ENCODE measurements at places on chromosomes 16 and 17.

GRCh38 chr16:21071741-21072140 is 78.9 kb downstream of the DNAH3 start:
- no peak for DNase-seq

DNA sequence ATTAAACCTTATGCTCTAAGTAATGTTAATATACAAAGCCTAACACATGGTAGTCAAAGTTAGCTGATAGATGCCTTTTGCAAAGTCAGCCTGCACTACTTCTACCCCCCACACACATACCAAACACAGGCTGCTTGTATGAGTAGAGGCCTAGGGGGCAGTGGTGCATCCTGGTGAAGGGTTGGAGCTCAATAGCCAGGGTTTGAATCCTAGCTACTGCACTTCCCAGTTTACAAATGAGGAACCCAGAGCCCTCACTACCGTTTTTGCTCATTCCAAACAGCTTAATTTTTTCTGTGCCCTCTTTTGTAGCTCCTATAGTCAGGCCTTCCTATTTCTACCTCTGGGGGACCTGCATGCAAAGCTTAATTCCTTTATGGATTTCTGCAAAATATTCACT is 18.9 kb upstream of the HYDIN start:
- no peak for DNase-seq

- DNase-seq = no peak
These were observed 223.7 kb upstream of the AXIN2 start for GRCh38 chr17:65785109-65785508.

DNA sequence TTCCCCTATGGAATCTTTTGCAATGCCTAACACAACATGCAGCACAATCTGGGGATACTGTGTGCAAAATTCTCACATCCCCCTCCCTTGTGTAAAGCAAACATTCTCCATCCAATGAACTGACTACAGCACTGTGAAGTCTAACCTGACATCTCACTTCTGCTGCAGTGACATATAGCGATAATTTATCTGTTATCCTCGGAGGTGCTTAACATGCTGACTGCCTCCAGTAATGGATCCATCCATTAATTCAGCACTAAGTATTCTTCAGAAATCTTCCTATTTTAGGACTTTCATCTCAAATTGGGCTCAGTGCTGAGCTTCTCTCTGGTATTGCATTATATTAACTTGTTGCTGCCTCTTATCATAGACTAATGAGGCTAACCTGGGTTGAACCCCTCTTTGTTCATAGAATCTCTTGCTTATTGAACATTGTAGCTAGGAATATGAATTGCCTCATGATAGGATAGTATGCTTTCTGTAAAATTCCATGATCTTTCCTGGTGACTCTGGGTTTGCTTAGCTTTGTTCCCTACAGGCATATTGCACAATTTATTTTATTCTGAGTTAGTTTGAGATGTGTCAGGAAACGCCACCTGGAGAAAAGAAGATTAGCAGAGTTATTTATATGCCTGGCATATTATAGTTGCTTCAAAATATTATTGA is 187.9 kb downstream of the CNTNAP4 start:
- no peak for DNase-seq

GRCh38 chr16:11377154-11377553 is 31.9 kb downstream of the RMI2 start:
- no peak for DNase-seq

GRCh38 chr16:29993903-29994599 is 1.4 kb downstream of the HIRIP3 start:
- no peak for DNase-seq

DNA sequence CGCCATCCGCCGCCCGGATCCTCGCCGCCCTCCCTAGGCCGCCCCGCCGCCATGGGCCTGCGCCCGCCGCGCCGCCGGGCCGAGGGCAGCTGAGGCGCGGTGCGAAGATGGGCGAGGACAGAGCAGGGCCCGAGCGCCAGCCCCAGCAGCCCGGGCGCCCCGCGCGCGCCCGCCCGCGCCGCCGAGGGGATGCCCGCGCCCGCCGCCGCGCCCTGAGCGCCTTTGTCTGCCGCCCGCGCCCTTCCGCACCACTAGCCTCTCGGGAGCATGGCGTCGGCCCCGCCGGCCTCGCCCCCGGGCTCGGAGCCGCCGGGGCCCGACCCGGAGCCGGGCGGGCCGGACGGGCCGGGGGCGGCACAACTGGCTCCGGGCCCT is 278 bp downstream of the RAB11FIP3 start:
- DNase-seq = no peak

DNA sequence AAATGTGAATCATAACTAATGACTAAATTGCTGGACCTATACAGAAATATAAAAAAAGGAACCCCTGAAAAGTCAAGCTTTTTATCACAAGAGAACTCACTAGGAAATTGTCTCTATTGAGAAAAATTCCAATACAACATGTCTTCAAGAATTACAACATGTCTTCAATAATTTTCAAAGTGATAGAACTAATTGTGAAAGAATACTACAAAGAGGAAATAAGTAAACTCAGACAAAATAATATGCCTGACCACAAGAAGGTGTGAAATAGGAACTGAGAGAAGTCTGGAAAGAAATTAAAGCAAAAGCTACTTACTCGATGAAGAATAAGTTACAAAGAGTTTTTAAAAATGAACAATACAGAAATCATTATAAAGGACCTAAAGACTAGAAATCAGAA is 29.9 kb upstream of the OR1G1 start:
- DNase-seq = no peak

GRCh38 chr17:5536866-5537650 is 47.3 kb downstream of the NLRP1 start:
- DNase-seq = no peak

- DNase-seq = no peak
These were observed 23.3 kb upstream of the SLC12A3 start for GRCh38 chr16:56841659-56842058.

GRCh38 chr16:12500771-12501170 is 302.9 kb downstream of the CPPED1 start:
- DNase-seq = peak; percentile 50

DNA sequence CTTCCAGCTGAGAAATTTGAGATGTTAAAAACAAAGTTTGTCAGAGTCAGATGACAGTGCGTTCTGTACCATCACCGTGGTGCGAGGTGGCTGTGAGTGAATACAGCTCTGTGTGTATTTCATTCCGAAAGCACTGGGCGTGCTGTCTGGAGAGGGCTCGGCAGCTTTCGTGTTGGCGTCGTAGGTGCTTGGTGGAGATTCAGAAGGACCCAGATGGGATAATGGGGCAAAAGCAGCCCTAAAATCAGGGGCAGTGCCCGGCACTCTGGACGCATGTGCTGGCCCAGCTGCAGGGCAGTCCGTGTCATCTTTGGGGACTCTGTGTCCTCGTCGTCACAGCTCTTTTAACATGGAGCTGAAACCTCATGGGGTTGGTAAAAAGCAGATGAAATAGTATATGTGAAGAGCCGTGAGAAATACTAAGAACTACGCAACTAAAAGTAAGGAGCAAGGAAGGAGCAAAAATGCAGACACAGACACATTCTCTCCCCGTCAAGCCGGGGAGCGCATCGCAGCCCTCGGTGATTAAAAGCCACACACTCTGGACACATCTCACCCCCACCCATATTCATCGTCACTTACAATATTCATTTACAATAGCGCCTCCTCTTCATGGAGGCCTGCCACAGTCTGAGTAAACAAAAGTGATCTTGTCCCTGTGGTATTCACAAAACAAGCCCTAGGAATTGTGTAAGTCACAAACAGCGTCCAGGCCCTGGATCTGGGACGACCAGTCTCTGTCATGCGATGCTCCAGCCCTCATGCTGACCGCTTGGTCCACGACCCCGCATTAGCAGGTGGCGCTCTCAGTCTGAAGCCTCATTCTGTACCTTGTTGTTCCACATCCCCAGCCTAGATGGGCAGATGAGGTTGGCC is 206.7 kb downstream of the RPTOR start:
- no peak for DNase-seq

DNA sequence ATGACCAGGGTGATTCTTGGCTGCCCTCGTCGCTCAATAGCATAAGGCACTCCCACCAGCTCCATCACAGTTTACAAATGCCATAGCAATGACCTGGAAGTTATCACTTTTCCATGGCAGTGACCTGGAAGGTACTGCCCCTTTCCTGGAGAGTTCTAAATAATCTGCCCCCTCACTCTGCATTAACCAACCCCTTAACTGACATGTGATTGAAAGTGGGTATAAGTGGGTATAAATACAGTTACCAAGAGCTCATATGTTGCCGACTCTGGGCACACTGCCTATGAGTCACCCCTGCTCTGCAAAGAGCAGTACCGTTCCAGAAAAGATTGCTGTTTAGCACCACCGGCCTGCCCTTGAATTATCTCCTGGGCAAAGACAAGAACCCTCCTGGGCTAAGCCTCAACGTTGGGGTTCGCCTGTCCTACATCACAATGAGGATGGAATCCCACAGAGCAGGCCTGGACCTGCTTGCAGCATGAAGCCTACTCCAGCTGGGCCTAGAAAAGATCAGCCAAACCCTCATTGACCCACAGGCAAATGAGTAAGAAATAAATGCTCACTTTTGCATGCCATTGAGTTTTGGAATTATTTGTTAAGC is 95.2 kb upstream of the SEC14L1 start:
- no peak for DNase-seq

DNA sequence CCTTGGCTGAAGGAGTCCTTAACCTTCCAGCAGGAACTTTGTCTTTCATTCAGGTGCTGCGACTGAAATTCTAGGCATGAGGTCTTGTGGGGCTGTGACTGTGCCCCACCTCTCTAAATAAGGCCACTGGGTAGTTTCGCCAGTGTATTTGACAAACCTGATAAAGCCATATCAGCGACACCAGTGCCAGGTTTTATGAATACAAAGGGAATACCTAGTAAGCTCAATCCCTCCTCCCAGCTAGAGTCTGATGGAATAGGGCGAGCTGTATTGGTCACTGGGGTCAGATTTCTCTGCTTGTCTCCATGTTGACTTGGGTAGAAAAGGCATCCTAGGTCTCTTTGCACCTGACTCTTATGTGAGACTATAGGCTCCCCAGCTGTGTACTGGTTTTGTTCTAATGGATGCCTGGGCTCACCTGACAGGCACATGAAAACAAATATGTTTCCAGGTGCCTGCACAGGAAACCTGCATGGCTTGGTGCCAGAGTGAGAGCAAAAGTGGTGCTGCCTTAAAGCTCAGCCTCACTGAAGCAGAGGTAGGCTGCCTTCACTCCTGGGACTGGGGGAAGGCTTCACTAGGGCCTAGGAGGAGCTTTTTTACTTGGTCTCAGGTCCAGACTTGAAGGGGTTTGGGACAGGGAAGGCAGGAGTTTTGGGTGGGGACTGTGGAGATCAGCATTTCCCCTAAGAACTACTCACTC is 8.3 kb downstream of the SLC7A6 start:
- no peak for DNase-seq

GRCh38 chr16:72210555-72210954 is 38.6 kb upstream of the PMFBP1 start:
- no peak for DNase-seq

GRCh38 chr17:45430006-45430737 is 2.5 kb downstream of the ARHGAP27 start:
- no peak for DNase-seq

- no peak for DNase-seq
These were observed 66.6 kb upstream of the RPH3AL start for GRCh38 chr17:419073-419735.

GRCh38 chr17:47875011-47875985 is 20.7 kb upstream of the SP2 start:
- DNase-seq = no peak

DNA sequence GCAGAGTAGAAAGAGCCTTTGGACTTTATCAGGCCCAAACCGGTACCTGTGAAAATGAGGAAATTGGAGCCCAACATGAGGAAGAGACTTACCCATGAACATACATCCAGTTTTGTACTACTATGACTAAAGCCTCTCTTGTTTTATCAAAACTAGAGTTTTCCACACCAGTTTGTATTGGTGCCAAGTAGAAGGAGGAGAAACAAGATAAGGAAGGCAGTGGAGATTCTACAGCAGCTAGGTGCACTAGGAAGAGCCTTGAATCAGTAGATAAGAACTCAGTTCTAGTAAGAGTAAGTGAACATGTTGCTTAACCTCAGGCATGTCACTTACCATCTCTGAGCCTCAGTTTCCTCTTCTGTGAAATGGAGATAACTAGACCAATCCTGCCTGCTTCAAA is 13.7 kb upstream of the TMEM132E start:
- DNase-seq = no peak

DNA sequence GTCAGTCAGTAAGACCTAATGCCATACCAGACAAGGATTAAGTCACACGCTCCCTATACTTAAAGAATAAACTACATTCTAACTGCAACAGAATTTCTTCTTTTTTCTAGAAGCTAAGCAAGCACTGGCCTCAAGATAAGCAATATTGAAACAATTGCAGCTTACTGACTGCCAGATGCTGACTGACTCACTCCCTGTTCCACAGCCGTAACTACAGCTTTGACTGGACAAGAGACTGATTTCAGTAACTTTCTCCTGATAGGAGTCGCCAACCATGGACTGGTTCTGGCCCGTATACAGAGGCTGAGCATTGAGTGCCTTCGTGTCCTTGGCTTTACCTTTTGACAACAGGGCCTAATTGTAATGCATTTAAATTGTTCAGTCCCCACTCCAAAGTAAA is 67.9 kb downstream of the TRIM37 start:
- DNase-seq = no peak

- DNase-seq = no peak
These were observed 50.7 kb downstream of the GNA13 start for GRCh38 chr17:65005858-65006257.

DNA sequence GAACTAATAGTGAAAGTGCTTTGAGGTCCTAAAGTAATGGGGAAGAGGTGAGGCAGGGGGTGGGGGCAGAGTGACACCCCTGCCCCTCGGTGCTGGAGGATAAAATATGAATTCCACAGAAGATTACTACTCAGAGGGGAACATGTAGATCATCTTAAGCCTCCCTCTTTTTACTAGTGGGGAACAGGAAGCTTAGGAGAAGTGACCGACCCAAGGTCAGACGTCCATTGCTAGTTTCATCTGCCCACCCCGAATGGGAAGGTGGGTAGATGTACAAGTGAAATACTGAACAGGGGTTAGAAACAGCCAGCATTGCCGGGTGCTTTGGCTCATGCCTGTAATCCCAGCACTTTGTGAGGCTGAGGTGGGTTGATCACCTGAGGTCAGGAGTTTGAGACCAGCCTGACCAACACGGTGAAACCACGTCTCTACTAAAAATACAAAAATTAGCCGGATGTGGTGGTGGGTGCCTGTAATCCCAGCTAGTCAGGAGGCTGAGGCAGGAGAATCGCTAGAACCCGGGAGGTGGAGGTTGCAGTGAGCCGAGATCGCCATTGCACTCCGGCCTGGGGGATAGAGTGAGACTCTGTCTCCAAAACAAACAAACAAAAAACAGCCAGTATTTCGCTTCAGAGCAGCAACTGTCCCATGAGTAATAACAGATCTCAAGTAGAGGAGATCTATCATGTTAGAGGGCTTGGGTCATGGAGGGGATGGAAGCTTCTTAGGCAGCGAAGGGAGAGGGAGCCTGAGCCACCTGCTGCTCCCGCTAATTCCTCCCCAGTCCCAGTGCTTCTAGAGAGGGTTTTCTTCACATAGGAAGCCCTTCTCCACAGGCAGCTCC is 1.2 kb upstream of the NR1D1 start:
- DNase-seq = no peak

GRCh38 chr16:64478252-64478906 is 643.5 kb downstream of the CDH11 start:
- no peak for DNase-seq

GRCh38 chr17:9436630-9437029 is 139.0 kb downstream of the STX8 start:
- no peak for DNase-seq
